ENCODE measurements at places on chromosomes 7 and 10.

GRCh38 chr10:94403380-94404213, 1.3 kb downstream of the TBC1D12 start:
- peak; percentile 21 for DNase-seq

GRCh38 chr10:22539579-22540298, 174.6 kb downstream of the PIP4K2A start:
- DNase-seq: no peak

GRCh38 chr10:72260976-72261783, 12.5 kb upstream of the DDIT4 start:
- no peak for DNase-seq

DNA sequence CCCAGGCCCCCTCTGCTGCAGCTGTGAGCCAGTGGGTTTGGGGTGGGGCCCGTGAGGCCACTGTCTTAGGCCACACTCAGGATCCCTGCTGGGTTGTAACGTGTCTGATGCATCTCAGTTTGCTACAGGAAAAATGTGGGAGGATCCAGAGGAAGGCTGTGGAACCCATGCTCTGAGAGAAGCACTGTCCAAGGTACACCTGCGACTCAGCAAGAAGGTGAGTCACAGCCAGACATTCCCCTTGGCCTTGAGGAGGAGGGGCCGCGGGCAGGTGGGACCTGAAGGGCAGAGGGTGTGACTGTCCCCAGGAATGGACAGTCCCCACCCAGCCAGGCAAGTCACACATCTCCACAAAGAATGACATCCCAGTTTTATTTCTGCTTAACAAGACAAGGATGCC, 27.8 kb upstream of the C10orf120 start:
- DNase-seq: no peak

DNA sequence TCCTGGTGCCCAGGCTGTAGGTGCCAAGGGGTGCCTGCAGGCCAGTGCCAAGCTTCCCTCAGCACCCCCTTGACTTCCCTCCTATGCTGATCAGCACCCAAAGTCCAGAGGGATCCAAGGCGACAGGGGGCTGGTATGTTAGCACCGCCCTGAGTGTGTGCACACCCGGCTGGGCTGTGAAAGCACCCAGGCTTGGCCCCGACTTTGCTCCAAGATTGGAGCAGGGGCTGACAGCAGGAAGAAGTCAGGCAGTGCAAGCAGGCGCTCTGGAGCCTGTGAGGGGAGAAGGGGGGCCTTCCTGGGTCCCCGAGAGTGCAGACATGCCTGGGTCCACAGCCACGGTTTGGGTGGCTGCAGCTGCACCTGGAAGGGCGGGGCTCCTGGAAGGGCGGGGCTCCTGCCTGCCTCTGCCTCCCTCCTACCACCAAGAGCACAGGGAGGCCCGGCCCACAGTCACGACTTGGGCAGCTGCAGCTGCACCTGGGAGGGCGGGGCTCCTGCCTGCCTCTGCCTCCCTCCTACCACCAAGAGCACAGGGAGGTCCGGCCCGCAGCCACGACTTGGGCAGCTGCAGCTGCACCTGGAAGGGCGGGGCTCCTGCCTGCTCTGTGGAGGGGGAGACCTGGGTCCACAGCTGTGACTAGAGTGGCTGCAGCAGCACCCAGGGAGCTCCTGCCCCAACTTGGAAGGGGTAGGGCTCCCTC, 30.2 kb upstream of the ZMYND11 start:
- DNase-seq: no peak

Measured in neuronal stem cell (in vitro differentiated cells).